Activated naive CD4-positive, alpha-beta T cell treated with anti-CD3 and anti-CD28 coated beads, Interleukin-2, amount 50 U/mL, for 72 hours (primary cell): ENCODE measurements at places on chromosomes 16 and 17. TPM values are rescaled to one million over a fixed set of nuclear protein-coding genes. Genes with fewer than 3 reads are reported as not detected.

GRCh38 chr16:19645557-19645981 is 72.5 kb downstream of the KNOP1 start:
- no peak for DNase-seq

XYLT1 gene
- 12.9 TPM for total RNA-seq

- DNase-seq, result no peak
Observed at GRCh38 chr17:69333561-69333960, 6.6 kb upstream of the ABCA5 start.

CANT1 gene
- 54.7 TPM for total RNA-seq

DNA sequence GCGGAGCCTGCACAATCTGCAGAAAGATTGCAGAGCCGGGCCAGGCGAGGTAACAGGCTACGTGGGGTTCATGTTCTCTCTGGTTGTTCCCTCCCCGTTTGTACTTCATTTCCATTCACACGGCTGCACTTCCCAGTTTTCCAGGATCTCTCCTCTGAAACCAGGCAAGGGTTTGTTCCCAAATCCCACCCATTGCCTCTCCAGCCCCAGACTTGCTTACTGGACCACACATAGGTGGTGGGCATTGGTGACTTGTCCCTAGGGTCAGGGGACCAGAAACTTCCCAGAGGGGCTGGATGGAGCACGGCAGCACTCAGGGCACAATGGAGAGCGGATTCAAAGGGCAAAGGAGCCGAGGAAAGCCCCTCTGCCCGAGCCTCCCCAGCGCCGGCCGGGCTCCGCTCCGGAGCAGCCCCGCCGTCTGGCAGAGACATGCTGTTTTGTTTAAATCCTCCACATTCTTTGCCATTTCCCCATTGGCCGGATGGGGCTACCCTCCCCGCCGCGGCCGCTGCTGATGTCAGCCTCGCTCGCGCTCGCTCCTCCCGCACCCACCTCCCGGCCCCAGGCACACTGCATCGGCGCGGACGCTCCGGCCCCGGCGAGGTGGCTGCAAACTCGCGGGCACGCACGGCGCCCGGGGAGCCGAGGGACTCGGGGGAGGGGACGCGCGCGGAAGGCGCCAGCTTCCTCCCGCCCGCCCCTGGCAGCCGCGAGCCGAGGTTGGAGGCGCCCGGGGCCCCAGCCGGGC is at the start of gene PITPNC1:
TSS of gene PITPNC1 (plus strand) at position 545 of the 751 bp plus-strand sequence.
- DNase-seq, result peak; percentile 84

DNA sequence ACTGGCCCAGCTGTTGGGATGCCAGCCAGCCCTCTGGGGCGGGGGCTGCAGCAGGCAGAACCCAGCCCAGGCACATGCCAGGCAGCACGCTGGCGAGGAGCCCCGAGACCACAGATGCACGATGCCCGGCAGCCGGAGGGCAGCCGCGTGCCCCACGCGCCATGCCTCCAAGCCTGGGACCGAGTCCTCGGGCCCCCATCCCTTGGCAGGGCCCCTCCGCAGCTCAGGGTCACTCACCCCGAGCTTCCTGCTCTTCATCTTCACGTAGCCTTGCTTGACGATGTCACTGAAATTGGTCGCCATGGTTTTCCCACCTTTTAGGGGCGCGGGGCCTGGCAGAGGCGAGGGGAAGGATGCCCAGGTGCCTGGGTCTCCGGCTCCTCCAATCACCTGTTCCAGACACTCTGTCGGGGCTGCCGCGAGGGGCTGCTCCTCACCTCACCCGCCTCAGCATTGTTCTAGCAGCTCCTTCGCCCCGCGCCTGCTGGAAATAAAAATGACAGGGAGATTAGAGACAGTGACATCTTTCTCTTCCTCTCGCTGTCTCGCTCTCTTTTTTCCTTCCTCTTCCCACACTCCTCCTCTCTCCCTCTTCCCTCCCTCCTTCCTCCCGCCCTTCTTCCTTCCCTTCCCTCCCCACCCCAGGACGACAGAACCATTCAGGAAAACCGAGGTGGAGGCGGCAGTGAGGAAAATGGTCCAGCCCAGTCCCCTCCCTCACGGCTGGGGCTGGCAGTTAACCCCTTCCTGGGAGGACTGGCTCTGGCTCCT is 6.9 kb downstream of the DOK4 start:
- no peak for DNase-seq

DNA sequence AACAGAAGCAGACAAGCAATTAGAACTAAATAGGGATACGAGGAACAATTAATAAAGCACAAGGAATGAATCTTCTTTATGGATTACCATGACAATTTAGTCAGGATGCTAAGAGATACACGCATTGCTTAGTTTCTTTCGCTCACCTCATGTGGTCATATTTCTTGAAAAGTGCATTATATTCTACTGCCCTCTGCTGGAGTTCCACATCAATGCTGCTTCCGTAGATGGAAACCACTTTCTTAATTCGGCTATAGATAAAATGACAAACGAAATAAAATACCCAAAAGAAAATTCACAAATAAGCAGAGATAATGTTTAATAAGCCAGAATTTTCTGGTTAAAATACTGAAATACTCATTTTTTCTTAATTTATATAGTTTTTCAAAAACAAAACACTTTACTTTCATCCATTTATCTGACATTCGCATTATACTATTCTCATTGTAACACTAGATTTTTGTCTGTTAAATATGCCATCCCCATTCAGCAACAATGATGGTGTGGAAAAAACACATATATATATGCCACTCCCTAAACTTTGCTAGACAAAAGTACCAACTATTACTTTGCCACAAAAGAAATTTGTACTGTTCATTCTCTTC is 22.0 kb upstream of the PHLPP2 start:
- DNase-seq, result no peak

SECTM1 gene
- total RNA-seq, result 13.7 TPM
